M059J (cell line): ENCODE measurements at places on chromosomes 13 and 19. TPM values are rescaled to one million over a fixed set of nuclear protein-coding genes. Genes with fewer than 3 reads are reported as not detected.

RBM42 gene
- total RNA-seq: 97.1 and 128 TPM in 2 replicates

DNA sequence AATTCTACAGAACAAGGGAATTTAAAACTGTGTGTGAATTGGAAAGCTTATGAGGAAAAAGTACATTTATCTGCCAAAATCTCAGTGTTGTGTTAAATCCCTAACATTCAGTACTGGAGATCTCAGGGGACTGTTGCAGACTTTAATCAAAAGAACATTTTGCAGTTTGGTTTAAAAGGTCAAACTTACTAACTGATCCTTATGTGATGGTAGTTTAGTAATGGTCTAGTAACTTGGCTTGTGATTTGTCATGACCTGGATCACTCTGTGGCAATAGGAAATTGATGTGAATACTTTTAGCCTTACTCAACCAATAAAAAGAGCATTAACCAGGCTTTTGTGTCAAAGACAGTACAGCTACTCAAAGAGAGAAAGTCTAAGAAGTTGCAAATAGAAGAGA is 862.1 kb upstream of the MIR17HG start:
- DNase-seq: peak; percentile 85

DNA sequence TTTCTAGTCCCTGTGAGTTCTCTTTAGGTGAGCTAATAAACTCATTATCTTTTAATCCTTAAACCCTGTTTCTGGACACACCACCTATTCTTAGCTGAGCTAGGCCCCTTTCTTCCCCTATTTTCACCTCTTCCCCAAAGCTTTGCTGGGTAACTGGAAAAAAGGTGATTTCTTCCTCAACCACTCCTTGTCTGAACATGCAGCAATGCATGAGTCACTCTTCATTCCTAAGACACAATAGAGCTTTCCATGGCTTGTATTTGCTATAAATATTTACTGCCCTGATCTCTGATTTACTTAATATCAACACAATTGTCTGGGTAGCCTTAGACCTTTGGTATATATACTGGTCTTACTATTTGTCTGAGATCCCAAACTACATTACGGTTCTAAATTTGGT is 370.9 kb downstream of the KLF5 start:
- DNase-seq: peak; percentile 59

KATNAL1 gene
- 20.7 and 28.2 TPM in 2 replicates for total RNA-seq

DNA sequence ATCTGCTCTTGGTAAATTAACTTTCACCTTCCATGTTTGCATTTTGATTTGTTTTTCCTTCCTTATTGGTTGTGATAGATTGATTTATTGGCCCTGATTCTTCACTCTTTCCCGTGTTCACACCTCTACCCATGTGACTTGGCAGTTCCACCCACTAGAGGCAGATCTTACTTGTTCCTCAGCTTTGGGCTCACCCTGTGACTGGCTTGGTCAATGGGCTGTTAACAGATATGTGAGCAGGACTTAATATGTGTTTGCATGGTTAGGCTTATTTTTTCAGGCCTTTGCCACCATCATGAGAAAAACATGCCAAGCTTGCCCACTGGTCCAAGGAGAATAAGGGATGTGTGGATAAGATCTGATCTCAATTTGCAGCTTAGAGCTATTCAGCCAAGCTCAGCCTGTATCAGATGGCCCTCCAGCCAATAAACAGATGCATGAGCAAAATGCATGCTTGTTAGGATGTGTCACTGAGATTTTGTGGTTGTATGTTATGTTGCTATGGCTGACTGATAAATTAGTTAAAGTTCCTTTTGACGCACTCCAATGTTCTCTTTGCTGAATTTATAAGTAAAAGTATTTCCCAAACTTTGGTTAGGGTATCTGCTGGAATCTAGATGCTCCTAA is 48.0 kb downstream of the RGCC start:
- DNase-seq: peak; percentile 88

DNA sequence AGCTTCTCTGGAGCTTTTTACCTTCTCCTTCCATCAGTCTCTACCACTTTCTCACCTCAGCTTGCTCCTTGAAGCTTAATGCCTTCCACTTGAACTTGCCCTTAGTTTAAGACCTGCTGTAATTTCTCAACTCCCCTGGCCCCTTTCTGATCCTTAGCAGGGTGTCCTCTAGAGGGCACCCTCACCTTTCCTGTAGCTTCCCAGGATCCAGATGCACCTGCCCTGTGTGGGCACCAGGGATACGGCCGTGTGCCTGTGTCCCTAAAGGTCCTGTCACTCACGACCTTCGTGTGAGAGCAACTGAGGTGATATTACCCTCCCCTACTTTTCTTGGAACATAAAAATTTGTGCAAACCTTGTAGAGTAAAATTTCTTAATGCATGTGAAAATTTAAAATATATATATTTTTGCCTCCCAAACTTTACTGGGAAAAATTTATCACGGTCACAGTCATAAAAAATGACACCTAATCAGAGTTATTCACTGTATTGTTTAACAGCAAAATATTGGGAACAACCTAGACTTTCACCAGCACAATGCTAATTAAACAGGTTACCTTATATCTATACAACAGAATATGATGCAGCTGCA is 46.4 kb downstream of the PSG3 start:
- DNase-seq: peak; percentile 68

DNA sequence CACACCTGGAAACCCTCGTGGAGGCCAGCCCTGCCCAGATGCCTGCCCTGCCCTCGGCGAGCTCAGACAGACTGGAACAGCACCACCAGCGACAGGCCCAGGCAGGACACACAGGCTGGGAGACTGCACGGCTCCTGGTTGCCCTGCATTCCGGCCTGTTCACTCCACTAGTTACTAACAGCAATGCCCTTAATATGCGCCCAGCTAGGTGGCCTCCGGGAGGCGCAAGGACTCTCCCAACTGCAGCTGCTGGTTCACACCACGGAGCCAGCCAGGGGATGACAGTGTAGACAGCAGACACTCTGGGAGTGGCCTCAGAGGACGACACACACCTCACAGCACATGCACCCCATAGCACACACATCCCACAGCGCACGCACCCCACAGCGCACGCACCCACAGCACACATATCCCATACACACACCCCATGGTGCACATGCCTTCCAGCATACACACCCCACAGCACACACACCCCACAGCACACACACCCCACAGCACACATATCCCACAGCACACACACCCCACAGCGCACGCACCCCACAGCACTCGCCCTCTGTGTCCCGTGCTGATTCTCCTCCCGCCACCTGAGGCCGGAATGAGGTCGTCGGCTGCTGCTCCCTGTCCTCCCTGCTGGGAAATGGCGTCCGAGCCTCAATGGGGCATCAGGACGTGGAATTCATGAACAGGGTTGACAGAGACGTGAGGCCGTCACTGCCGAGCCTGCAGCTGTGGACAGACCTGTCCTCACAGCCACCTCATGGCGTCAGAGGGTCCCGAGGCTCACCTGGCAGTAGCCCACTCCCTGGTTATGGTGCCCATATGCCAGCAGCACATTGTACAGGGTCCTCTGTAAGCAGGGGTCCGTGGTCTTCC is 13.6 kb downstream of the GRTP1 start:
- no peak for DNase-seq

GRCh38 chr19:18961767-18962620 is 21.0 kb upstream of the HOMER3 start:
- DNase-seq: no peak

APC2 gene
- 0.49 TPM in 1 of 2 replicates, not detected in the other for total RNA-seq

- DNase-seq: peak; percentile 27
These were observed 62.6 kb downstream of the MLLT1 start for GRCh38 chr19:6216996-6217751.

AKT1S1 gene
- total RNA-seq: 13.6 and 14.8 TPM in 2 replicates

NLRP5 gene
- not detected in 2 replicates for total RNA-seq

KIR2DL3 gene
- not detected in 2 replicates for total RNA-seq

ZNF823 gene
- total RNA-seq: 10.1 and 17.0 TPM in 2 replicates

- no peak for DNase-seq
These were observed 10.2 kb downstream of the C19orf25 start for GRCh38 chr19:1468821-1469254.

CDX2 gene
- total RNA-seq: not detected in 2 replicates

DNA sequence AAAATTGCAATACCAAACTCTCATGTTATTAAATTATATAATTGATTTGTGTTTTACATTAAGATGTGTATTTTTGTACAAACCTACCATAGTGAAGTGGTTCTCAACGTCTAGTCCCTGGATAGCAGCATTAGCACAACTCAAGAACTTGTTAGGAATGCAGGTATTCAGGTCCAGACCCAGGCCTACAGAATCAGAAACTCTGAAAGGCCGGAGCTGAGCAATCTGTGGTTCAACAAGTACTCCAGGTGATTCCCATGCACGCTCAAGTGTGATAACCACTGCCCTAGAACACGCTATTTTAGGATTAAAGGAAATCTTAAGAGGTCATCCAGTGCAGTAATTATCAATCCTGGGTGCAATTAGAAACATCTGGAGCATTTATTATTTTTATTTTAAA is 456.3 kb downstream of the IRS2 start:
- no peak for DNase-seq

ZNF534 gene
- not detected in 2 replicates for total RNA-seq

DNA sequence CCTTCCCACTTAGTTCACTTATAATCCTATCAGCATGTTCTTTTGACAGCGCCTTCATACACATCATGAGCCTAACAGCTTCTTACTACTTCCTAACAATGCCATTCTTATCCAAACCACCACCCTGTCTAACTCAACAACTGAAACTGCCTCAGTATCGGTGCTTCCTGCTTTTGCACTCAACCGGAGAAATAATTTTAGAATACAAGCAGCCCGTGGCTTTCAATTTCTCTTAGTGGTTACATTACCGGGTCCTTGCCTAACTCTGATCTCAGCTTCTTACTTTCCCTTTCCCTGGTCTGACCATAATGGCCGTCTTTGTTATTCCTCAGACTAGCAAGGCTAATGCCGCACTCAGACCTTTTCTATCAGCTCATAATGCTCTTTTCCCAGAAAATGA is 17.0 kb downstream of the ZFP82 start:
- DNase-seq: no peak
